ENCODE measurements at places on chromosomes 5 and 9. TPM values are rescaled to one million over a fixed set of nuclear protein-coding genes. Genes with fewer than 3 reads are reported as not detected.

ANKRD34B gene
- total RNA-seq: not detected

GADD45G gene
- 11.7 TPM for total RNA-seq

CFAP157 gene
- total RNA-seq: not detected

RASGEF1C gene
- not detected for total RNA-seq

NEURL1B gene
- 1.2 TPM for total RNA-seq

HRH2 gene
- 4.0 TPM for total RNA-seq

SMIM3 gene
- total RNA-seq: 17.7 TPM

FIBCD1 gene
- not detected for total RNA-seq

SOHLH1 gene
- not detected for total RNA-seq

DBH gene
- total RNA-seq: not detected

All from activated T-helper 17 cell treated with anti-CD3 and anti-CD28 coated beads, Interleukin-2, amount 50 U/mL, for 72 hours (primary cell).